ENCODE measurements at places on chromosomes 3 and 15. TPM values are rescaled to one million over a fixed set of nuclear protein-coding genes. Genes with fewer than 3 reads are reported as not detected.

DNA sequence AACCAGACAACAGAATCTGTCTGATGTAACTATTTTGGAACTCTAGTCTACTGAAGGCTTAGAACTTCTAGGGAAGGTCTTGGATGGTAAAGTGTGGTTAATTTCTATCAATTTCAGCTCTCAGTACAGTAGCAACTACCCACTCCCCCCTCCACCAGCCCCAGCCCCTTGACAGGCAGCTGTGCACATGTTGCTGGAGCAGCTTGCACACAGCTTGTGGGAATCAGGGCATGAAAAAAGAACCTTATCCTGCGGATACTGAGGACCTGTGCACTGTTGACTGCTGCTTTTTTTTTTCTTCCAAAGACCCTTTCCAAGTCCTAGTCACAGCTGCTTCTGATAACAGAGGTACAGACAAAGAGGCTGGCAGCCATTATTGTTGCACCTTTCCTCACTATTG is 81.5 kb upstream of the UBP1 start:
- H3K36me3 ChIP-seq = peaks cover 2% of the 10 kb centered on the region
- H3K27me3 ChIP-seq = no peaks in the 10 kb centered on the region
- no peaks in the 10 kb centered on the region for H3K4me1 ChIP-seq
- H3K27ac ChIP-seq = no peak overlapping the region

GRCh38 chr3:71384388-71384787 is 199.1 kb downstream of the FOXP1 start:
- no peak for DNase-seq
- H3K27ac ChIP-seq = no peak overlapping the region
- H3K4me1 ChIP-seq = no peaks in the 10 kb centered on the region
- H3K27me3 ChIP-seq = no peaks in the 10 kb centered on the region
- H3K4me3 ChIP-seq = no peak overlapping the region

- no peaks in the 10 kb centered on the region for H3K4me1 ChIP-seq
- DNase-seq = no peak
- H3K27ac ChIP-seq = no peak overlapping the region
- H3K27me3 ChIP-seq = no peaks in the 10 kb centered on the region
- H3K4me3 ChIP-seq = no peak overlapping the region
- H3K36me3 ChIP-seq = peaks cover 90% of the 10 kb centered on the region
Measured at GRCh38 chr15:90082140-90082715, 20.0 kb downstream of the IDH2 start.

DNA sequence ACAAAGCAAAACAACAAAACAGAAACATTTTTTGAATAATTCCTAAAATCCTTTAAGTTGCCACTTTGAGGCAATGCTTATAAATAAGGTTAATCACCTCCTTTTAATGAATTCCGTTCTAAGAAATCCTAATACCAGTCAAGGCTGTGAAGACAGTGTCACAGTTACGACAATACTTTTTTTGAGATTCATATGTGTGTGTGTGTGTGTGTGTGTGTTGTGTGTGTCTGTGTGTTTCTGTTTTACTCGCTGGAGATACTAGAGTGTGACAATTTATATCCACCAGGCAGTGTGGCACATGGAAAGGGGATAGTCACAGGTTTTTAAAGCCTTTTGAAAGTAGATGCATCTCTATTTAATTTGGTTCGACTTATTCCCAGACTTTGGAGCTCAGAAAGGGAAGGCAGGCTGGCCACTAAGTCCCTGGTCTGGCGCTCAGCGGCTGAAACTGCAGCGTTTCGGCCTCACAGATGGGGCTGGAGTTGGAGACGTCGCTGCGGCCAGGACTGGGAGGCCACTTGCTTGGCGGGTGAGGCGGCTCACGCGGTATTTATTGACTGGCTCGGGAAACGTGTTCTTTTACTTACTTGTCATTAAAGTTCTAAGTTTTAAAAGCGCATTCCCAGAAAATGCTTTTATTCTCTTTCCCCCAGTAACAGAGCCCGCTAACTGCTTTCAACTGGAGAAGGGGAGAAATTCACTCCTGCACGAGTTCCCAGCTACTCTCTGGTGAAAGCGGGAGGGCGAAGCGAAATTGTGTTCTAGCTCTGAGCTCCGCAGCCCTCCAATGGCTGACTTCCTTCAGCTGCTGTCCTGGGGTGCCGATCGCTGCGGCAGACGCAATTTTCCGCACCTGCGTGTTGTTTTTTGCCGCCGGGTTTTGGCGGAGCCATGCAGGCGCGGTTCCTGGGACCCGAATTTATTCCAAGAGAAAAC is 13.7 kb downstream of the ZIC1 start:
- DNase-seq = no peak
- no peak overlapping the region for H3K27ac ChIP-seq
- H3K27me3 ChIP-seq = peaks cover 10% of the 10 kb centered on the region

DNA sequence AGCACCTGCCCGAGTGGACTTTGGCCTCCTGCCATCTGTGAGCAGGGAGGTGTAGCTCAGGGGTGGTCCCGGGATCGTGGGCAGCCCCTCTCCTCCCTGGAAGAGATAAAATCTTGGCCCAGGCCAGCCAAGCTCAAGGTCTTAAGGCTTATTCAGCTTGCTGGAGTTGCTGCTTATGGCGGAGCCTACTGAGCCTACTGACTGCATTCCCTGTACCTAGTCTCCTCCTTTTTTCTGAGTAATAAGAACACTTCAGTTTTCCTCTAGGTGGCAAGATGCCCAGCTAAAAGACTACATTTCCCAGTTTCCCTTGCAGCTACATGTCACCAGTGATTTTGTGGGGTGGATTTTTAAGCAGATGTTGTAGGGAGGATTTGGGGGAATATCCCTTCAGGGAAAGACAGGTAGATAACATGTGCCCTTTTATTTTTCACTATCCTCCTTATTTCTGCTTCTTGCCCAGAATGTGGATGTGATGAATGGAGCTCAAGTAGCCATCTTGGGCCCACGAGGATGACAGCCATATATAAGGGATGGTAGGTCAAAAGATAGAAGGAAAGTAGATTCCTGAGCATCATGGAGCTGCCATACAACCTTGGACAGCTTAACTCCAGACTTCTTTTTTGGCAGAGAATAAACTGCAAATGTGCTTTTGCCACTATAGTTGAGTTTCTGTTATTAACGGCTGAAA is 41.4 kb upstream of the INSYN1 start:
- H3K4me3 ChIP-seq = no peak overlapping the region
- no peaks in the 10 kb centered on the region for H3K4me1 ChIP-seq
- H3K27ac ChIP-seq = no peak overlapping the region
- H3K27me3 ChIP-seq = no peaks in the 10 kb centered on the region
- peak; percentile 42 for DNase-seq

DNA sequence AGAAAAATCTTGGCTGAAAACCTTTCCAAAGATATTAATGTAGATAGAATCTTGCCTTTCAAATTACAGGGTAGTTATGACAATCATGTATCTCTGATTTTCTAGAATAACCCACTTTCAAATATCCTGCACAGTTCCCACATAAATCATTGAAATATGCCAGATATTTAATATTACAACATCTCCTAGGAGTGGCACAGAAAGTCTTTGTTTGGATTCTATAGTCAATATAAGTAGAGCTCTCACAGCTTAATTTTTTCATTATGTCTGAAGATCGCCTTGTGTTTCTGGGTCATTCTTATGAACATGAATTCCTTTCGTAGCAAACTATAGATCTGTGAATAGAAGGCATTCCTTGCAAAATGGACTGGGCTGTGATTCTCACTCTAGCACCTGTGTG is 5.0 kb downstream of the RARB start:
- no peak overlapping the region for H3K4me3 ChIP-seq
- DNase-seq = no peak
- no peaks in the 10 kb centered on the region for H3K36me3 ChIP-seq
- no peaks in the 10 kb centered on the region for H3K27me3 ChIP-seq
- H3K27ac ChIP-seq = no peak overlapping the region

DNA sequence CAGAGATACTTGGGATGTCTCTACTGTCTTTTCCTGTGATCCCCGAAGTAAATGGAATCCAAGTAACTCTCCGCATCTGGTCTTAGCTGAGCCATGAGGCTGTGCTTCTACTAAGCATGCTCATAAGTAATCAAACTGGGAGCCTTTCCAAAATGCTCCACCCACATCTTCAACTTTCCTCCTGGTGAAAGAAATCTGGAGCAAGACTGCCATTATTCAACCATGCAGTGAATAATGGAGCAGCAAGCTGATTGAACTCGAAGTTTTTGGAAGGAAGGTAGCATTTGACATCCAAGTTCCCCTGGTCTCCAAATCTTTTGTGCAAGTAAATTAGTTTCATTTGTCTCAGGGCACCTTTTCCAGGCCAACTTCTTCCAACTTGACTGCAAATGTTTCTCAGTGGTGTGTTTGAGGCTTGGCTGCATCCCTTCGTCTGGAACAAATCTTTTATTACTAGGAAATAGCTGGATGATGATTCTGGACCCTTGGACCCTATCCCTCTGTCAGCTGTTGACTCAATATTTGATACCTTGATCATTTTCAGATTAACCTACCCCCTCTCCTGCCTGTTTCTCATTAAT is 19.4 kb downstream of the GXYLT2 start:
- DNase-seq = no peak
- H3K27me3 ChIP-seq = no peaks in the 10 kb centered on the region
- H3K36me3 ChIP-seq = no peaks in the 10 kb centered on the region
- H3K27ac ChIP-seq = no peak overlapping the region
- H3K4me3 ChIP-seq = no peak overlapping the region

GRCh38 chr15:71501344-71502076 is 308.8 kb upstream of the NR2E3 start:
- H3K27ac ChIP-seq = no peak overlapping the region
- H3K36me3 ChIP-seq = no peaks in the 10 kb centered on the region
- no peaks in the 10 kb centered on the region for H3K4me1 ChIP-seq
- no peak overlapping the region for H3K4me3 ChIP-seq
- no peaks in the 10 kb centered on the region for H3K27me3 ChIP-seq
- no peak for DNase-seq

GRCh38 chr15:35151782-35152181 is 66.7 kb upstream of the NANOGP8 start:
- no peak overlapping the region for H3K4me3 ChIP-seq
- no peaks in the 10 kb centered on the region for H3K4me1 ChIP-seq
- no peak overlapping the region for H3K27ac ChIP-seq
- no peaks in the 10 kb centered on the region for H3K36me3 ChIP-seq
- DNase-seq = no peak
- no peaks in the 10 kb centered on the region for H3K27me3 ChIP-seq

- H3K27ac ChIP-seq = peak overlapping the region; percentile 0
- no peak overlapping the region for H3K4me3 ChIP-seq
- no peaks in the 10 kb centered on the region for H3K4me1 ChIP-seq
- H3K27me3 ChIP-seq = no peaks in the 10 kb centered on the region
Measured at GRCh38 chr3:120177151-120177550, 82.9 kb upstream of the GSK3B start.

DNA sequence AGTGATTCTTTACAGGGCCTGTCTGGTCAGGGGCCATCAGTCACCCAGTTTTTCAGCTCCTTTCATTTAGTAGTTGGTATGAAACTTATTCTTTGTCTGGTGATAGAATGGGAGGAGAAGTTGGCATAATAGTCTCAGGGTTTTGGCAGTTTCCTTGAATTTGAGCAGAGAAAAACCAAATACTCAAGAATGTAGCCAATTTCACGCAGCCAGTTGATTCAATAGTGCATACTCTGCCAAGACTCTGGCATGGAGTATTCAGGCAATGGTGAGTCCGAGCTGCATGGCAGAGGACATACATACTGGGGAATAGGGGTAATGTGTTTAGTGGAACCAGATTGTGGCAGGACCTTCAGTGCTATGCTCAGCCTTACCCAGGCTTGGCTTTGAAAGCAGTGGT is 118.3 kb downstream of the GALK2 start:
- H3K36me3 ChIP-seq = peaks cover 4% of the 10 kb centered on the region
- H3K4me3 ChIP-seq = no peak overlapping the region
- H3K27ac ChIP-seq = no peak overlapping the region
- no peak for DNase-seq

GRCh38 chr3:145673838-145674237 is 487.1 kb downstream of the PLOD2 start:
- no peak overlapping the region for H3K4me3 ChIP-seq
- no peaks in the 10 kb centered on the region for H3K36me3 ChIP-seq
- no peaks in the 10 kb centered on the region for H3K27me3 ChIP-seq
- H3K27ac ChIP-seq = no peak overlapping the region

GRCh38 chr3:134796281-134797056 is 1.4 kb downstream of the EPHB1 start:
- peaks cover 49% of the 10 kb centered on the region for H3K27me3 ChIP-seq
- no peaks in the 10 kb centered on the region for H3K36me3 ChIP-seq
- DNase-seq = peak; percentile 39
- no peak overlapping the region for H3K27ac ChIP-seq
- no peaks in the 10 kb centered on the region for H3K4me1 ChIP-seq
- peak overlapping the region; percentile 41 for H3K4me3 ChIP-seq

- DNase-seq = peak; percentile 72
- H3K4me1 ChIP-seq = peaks cover 7% of the 10 kb centered on the region
- H3K36me3 ChIP-seq = peaks cover 2% of the 10 kb centered on the region
- H3K27ac ChIP-seq = peak overlapping the region; percentile 58
Measured at GRCh38 chr3:63937661-63938651, 25.8 kb upstream of the SCAANT1 start.

DNA sequence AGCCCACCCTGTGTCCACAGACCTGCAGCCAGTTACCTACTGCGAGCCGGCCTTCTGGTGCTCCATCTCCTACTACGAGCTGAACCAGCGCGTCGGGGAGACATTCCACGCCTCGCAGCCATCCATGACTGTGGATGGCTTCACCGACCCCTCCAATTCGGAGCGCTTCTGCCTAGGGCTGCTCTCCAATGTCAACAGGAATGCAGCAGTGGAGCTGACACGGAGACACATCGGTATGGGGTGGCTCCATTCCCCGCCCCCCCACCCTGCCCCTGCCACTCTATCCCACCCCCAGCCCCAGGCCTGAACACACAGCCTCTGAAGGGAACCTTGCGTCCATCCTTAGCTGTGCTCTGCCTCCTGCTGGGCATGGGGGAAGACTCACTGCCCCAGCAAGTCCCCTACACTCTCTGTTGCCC is 73.2 kb downstream of the AAGAB start:
- H3K4me3 ChIP-seq = no peak overlapping the region
- no peak for DNase-seq
- no peaks in the 10 kb centered on the region for H3K27me3 ChIP-seq
- peaks cover 16% of the 10 kb centered on the region for H3K36me3 ChIP-seq

DNA sequence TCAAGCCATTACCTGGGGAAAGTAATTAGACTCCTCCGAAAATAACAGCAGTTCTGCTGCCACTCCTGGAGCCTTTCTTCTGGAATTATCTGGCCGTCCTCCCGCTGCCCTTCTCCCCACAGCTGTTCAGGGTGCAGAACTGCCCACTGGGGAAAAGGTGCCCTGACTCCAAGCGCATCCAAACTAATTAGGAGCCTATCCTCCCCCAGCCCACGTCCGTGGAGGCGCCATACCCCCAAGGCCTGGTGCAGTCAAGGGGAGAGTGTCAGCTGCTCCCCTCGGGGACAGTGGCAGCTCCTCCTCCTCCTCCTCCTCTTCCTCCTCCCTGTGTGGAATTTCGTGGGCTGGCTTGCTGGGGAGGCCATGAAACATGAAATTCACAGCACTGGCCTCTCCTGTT is 177.2 kb downstream of the XXYLT1 start:
- no peaks in the 10 kb centered on the region for H3K36me3 ChIP-seq
- peaks cover 17% of the 10 kb centered on the region for H3K4me1 ChIP-seq
- no peaks in the 10 kb centered on the region for H3K27me3 ChIP-seq
- no peak overlapping the region for H3K4me3 ChIP-seq
- no peak overlapping the region for H3K27ac ChIP-seq

Gene PDIA3
- polyA plus RNA-seq = 614 TPM

Gene TMEM207
- polyA plus RNA-seq = not detected

Gene TBC1D23
- 40.9 TPM for polyA plus RNA-seq

Gene LMAN1L
- not detected for polyA plus RNA-seq

Gene TBC1D2B
- 16.0 TPM for polyA plus RNA-seq

Gene RBM5
- polyA plus RNA-seq = 83.0 TPM

Gene WDR48
- 21.7 TPM for polyA plus RNA-seq

Gene CLEC3B
- polyA plus RNA-seq = 2.9 TPM

Gene SLC2A2
- 58.9 TPM for polyA plus RNA-seq

Gene PRR20G
- polyA plus RNA-seq = not detected

Gene SPRED1
- polyA plus RNA-seq = 0.89 TPM

Gene KIF7
- polyA plus RNA-seq = 1.9 TPM

Measured in small intestine (tissue), 16 donors.